ENCODE measurements at places on chromosomes 2 and 18. TPM values are rescaled to one million over a fixed set of nuclear protein-coding genes. Genes with fewer than 3 reads are reported as not detected.

DNA sequence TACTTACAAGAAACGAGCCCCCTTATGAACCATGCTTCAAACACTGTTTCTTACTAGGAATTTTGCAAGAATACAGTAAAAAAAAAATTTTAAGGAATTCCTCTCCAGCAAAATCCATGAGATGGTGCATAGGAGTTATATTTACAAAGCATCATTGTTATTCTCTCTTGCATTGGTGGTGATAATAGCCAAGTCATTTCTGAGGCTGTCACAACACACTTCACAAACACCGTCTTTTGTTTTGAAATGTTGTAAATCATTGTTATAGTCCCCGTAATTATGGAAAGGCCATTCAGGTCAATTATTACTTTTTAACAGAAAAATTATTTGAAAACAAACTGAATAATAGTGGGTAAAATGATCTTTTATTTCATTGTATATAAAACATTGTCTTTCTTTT lies 60.1 kb downstream of the DYNC1I2 start:
- peaks cover 36% of the 10 kb centered on the region for H3K36me3 ChIP-seq
- no peak overlapping the region for H3K4me3 ChIP-seq
- H3K27me3 ChIP-seq: no peaks in the 10 kb centered on the region
- DNase-seq: no peak
- no peaks in the 10 kb centered on the region for H3K4me1 ChIP-seq

NETO1 gene
- total RNA-seq: 0.36 TPM

- no peaks in the 10 kb centered on the region for H3K27me3 ChIP-seq
- H3K4me3 ChIP-seq: no peak overlapping the region
- no peak overlapping the region for H3K27ac ChIP-seq
Measured at GRCh38 chr2:66771359-66771976, 336.5 kb downstream of the MEIS1 start.

FSHR gene
- total RNA-seq: not detected

DNA sequence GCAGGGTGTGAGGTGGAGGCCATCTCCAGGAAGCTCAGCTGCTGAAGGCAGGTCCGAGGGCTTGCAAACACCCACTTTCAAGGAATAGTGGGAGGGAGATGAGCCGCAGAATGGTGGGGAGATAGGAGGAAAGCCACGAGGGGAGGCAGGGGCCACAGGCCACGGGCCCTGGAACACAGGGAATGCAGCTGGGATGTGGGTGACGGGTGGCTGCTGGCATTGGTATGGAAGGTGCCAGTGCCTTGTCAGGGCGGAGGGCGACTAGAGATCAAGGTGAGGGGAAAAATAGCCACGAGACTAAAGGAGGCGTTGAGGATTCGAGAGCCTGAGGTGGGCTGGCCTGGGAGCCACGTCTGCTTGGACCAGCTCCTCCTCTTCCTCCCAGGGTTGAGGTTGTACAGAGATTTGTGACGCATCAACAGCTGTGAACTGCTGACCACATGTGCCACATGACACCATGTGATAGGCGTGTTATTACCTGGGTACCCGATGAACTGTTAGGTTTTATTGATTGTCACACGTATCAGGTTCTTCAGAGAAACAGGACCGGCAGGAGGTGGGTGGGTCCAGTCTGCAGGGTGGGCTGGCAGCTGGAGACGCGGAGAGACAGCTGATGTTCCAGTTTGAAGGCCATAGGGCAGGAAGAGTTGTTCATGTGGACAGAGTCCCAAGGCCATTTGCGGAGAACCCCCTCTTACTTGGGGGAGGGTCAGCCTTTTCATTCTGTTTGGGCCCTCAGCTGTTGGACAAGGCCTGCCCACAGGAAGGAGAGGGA lies 9.9 kb downstream of the IMPA2 start:
- no peaks in the 10 kb centered on the region for H3K27me3 ChIP-seq
- no peak for DNase-seq
- H3K36me3 ChIP-seq: no peaks in the 10 kb centered on the region

- H3K36me3 ChIP-seq: no peaks in the 10 kb centered on the region
- no peaks in the 10 kb centered on the region for H3K27me3 ChIP-seq
- no peak overlapping the region for H3K27ac ChIP-seq
- H3K4me3 ChIP-seq: no peak overlapping the region
- peak; percentile 76 for DNase-seq
Measured at GRCh38 chr2:213818436-213818835, 534.2 kb downstream of the SPAG16 start.

CD207 gene
- not detected for total RNA-seq

MYOM1 gene
- total RNA-seq: under 0.01 TPM

PSD4 gene
- total RNA-seq: 0.36 TPM

CXCR1 gene
- total RNA-seq: not detected

FZD7 gene
- total RNA-seq: 62.4 TPM

- H3K4me1 ChIP-seq: peaks cover 6% of the 10 kb centered on the region
- no peaks in the 10 kb centered on the region for H3K27me3 ChIP-seq
- no peak overlapping the region for H3K4me3 ChIP-seq
- H3K27ac ChIP-seq: no peak overlapping the region
Measured at GRCh38 chr18:49276680-49277079, 183.8 kb downstream of the DYM start.

DNA sequence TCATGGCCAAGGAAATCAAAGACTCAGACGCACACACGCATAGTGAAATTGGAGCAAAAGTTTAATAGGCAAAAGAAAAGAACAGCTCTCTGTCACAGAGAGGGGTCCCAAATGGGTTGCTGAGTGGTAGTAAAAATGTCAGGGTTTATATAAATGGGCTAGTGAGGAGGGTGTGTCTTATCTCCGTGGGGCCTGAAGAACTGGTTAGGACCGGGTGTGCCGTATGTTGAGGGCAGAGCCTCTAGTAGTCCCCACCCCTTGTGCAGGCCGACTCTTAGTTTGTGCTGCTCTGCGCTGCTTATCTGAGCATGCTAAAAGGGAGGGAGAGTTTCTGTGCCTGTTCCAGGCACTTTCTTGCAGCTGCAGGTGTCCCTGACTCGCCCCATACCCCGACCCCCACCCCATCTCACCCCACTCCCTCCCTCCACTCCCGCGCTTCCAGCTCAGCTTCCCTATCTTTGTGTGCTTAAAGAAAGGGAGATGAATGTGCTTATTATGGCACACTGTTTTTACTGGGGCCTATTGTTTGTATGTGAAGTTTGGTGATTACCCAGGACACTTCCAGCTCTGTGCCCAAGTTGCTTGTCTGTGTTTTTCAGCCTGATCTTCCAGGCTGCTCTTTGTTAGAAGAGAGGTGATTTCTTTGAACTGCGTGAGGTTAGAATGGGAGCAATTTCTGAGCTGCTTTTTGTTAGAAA lies 167.4 kb downstream of the SPAG16 start:
- no peaks in the 10 kb centered on the region for H3K4me1 ChIP-seq
- no peak overlapping the region for H3K4me3 ChIP-seq
- no peak overlapping the region for H3K27ac ChIP-seq
- no peaks in the 10 kb centered on the region for H3K27me3 ChIP-seq
- DNase-seq: no peak

SLC40A1 gene
- total RNA-seq: 5.0 TPM

RFTN2 gene
- 2.3 TPM for total RNA-seq

RESP18 gene
- not detected for total RNA-seq

CCDC141 gene
- total RNA-seq: not detected

- no peaks in the 10 kb centered on the region for H3K27me3 ChIP-seq
- H3K4me3 ChIP-seq: no peak overlapping the region
- no peaks in the 10 kb centered on the region for H3K36me3 ChIP-seq
- H3K4me1 ChIP-seq: no peaks in the 10 kb centered on the region
- H3K27ac ChIP-seq: no peak overlapping the region
Measured at GRCh38 chr2:2914252-2914651, 463.4 kb downstream of the EIPR1 start.

- peak overlapping the region; percentile 64 for H3K27ac ChIP-seq
- peaks cover under 1% of the 10 kb centered on the region for H3K4me1 ChIP-seq
- H3K36me3 ChIP-seq: no peaks in the 10 kb centered on the region
- peak overlapping the region; percentile 88 for H3K4me3 ChIP-seq
Measured at GRCh38 chr2:23385748-23386338, 864 bp downstream of the KLHL29 start.

DNA sequence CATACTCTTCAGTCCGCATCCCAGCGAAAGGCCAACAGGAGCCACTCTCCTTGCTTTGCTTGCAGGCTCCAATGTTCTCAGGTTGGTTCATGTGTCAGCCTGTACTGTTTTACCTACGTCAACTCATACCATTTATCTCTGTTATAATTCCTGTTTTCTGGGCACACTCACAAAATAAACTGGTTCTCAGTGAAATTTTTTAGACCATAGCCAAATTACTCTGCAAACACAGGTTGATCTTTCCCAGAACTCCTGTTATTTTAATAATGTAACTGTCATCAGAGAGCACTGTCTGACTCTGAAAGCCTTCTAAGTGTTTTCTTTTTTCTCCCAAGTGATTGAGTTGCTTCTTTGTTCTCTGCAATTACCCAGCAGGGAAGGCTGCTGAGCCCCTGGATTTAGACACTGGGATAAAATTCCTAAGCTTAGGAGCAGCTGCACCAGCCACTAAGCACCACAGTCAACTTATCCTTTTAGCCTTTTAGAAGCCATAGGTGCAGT lies 111.6 kb upstream of the PIEZO2 start:
- DNase-seq: no peak
- peaks cover 2% of the 10 kb centered on the region for H3K27me3 ChIP-seq
- H3K36me3 ChIP-seq: no peaks in the 10 kb centered on the region
- H3K4me1 ChIP-seq: no peaks in the 10 kb centered on the region

DNA sequence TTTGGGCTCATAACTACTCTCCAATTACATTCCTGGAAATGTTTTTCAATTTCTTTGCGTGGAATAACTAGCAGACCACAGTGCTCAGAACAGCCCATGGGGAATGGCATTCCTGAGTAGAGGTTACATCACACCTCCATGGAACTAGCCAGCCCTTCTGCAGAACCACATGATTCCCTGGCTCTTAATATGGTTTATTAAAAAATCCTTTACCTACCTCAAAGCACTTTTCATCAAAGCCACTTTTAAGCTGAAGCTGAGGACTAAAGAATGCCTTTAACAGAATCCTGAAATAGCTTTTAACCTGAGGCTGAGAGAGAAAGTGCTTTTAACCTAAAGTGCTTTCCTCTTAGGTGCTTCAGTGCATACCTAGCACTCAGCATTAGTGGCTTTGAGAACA lies 376.3 kb downstream of the ARHGAP15 start:
- H3K36me3 ChIP-seq: no peaks in the 10 kb centered on the region
- H3K4me3 ChIP-seq: no peak overlapping the region
- H3K27ac ChIP-seq: no peak overlapping the region

INO80B gene
- 4.5 TPM for total RNA-seq

DNA sequence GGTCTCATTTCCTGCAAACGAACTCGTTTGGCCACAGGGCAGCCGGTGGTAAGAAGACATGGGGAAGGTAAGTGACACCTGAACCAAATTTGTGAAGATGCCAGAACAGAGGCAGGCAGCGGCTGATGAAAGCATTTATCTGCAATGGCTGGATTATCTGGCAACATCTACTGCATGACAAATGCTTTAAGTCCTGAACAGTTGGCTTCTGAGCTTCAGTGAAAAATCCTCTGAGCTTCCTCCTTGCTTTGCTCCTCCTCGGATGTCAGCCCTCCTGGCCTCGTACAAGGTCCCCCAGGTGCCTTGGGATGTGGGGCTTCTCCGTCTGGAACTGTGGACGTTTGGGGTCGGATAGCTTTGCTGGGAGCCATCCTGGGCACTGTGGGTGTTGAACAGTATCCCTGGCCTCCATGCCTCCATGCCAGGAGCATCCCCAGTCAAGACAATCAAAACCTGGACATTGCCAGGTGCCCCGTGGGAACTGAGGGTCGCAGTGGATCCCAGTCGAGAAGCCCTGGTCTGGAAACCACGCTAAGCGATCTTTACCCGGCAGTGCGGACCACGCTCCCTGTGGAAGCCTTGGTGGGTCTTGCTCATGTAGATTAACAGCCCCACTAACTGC lies 49.3 kb downstream of the KCNG2 start:
- H3K36me3 ChIP-seq: no peaks in the 10 kb centered on the region
- peak overlapping the region; percentile 87 for H3K27ac ChIP-seq
- H3K4me3 ChIP-seq: no peak overlapping the region
- peaks cover 10% of the 10 kb centered on the region for H3K4me1 ChIP-seq
- no peak for DNase-seq

- H3K4me3 ChIP-seq: no peak overlapping the region
- no peak overlapping the region for H3K27ac ChIP-seq
- H3K27me3 ChIP-seq: no peaks in the 10 kb centered on the region
- H3K36me3 ChIP-seq: no peaks in the 10 kb centered on the region
- DNase-seq: no peak
Measured at GRCh38 chr18:4319738-4320677, 135.1 kb downstream of the DLGAP1 start.

- H3K27ac ChIP-seq: peak overlapping the region; percentile 45
- DNase-seq: peak; percentile 81
- H3K4me1 ChIP-seq: peaks cover 4% of the 10 kb centered on the region
- no peaks in the 10 kb centered on the region for H3K36me3 ChIP-seq
Measured at GRCh38 chr18:3830604-3831003, 380.6 kb downstream of the TGIF1 start.

WDFY1 gene
- 93.6 TPM for total RNA-seq

DNA sequence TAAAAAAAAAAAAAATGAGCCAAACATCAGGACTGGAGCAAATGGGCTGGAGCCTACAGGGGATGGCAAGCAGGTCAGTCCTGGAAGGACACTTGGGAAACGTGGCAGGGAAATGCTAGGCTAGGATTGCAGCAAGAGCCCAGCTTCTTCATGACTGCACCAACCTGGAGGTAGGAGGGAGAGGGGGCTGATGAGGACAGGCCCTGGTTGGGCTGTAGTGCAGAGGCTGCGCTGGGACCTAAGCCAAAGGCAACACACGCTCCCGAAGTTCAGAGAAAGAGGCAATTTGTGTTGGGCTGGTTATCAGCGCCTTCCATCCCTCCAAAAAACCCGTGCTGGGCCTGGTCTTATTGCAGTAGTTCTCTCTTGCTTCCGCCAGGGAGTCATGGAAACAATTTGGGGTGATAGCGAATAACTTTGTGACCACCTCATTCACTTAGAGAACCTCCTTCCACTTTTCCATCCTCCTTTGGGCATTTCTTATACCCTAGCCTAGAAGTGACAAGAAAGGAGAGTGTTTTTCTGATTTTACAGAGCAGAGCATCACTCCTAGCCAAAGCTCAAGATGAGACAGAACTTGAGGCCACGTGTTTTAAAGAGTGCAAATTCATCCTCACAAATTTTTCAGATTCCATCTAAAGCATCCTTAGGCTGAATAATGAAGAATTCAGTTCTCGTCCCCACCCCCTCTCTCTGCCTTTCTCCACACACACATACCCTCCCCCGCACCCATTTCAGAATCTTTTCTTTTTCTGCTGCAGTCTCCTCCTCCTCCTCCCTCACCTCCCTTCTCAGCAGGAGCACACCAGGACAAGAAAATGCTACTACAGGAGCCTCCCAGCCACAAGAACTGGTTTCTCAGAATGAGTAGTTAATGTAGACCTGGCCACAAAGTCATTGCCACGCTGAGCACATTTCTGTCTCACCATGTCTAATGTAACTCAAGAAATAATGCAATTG lies 82.5 kb upstream of the STPG4 start:
- H3K36me3 ChIP-seq: no peaks in the 10 kb centered on the region
- peaks cover 16% of the 10 kb centered on the region for H3K4me1 ChIP-seq
- peak; percentile 47 for DNase-seq
- no peaks in the 10 kb centered on the region for H3K27me3 ChIP-seq
- H3K27ac ChIP-seq: 0 out of 2 replicates have a peak overlapping the region, but pooled peaks have one; percentile 9

GRCh38 chr2:32732912-32733472 lies 105.1 kb downstream of the TTC27 start:
- H3K27me3 ChIP-seq: no peaks in the 10 kb centered on the region
- peaks cover 4% of the 10 kb centered on the region for H3K36me3 ChIP-seq
- no peaks in the 10 kb centered on the region for H3K4me1 ChIP-seq
- H3K4me3 ChIP-seq: no peak overlapping the region
- H3K27ac ChIP-seq: no peak overlapping the region
- DNase-seq: peak; percentile 23

All from IMR-90 (cell line).